ENCODE measurements at places on chromosomes 1 and 21.

DNA sequence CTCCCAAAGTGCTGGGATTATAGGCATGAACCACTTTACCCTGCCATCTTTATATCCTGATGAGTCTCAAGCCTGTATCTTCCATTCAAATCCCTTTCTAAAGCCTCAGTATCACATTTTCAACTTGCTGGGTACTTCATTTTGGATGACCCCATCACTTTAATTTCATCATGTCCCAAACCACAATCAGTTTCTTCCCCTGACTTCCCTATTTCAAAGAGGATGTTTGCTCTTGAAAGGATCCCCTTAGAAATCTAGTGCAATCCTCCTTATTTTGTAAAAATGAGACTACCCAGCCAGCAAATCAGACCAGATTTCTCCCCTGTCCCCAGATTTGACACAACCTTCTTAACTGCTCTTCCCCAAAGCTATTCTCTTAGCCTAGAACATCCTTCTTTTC lies 7.0 kb upstream of the TRIT1 start:
- DNase-seq, result no peak

- peak; percentile 10 for DNase-seq
Observed at GRCh38 chr1:229972600-229973296, 94.3 kb upstream of the GALNT2 start.

DNA sequence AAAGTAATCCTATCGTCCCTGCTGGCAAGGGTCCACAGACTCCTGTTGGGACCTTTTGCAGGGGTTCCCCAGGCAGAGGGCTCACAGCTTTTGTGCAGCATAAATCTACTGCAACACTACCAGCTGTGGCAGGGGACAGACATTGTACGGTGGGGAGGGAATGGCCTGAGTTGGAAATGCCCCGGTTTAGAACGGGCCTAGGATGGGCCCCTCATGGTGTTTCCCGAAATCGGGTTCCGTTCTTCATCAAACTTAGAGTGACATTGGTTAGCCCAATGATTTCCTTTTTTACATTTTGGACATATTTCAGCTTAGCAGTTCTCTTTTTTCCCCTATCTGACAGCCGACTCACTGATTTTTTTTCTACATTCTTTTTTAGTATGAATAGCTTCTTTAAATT lies 26.5 kb upstream of the SAMD11 start:
- DNase-seq, result no peak

GRCh38 chr1:25989440-25990234 lies 8.2 kb downstream of the PAFAH2 start:
- no peak for DNase-seq
